ENCODE measurements at places on chromosomes 1 and 21.

- DNase-seq: no peak
Measured at GRCh38 chr1:110636149-110636935, 30.2 kb upstream of the KCNA2 start.

DNA sequence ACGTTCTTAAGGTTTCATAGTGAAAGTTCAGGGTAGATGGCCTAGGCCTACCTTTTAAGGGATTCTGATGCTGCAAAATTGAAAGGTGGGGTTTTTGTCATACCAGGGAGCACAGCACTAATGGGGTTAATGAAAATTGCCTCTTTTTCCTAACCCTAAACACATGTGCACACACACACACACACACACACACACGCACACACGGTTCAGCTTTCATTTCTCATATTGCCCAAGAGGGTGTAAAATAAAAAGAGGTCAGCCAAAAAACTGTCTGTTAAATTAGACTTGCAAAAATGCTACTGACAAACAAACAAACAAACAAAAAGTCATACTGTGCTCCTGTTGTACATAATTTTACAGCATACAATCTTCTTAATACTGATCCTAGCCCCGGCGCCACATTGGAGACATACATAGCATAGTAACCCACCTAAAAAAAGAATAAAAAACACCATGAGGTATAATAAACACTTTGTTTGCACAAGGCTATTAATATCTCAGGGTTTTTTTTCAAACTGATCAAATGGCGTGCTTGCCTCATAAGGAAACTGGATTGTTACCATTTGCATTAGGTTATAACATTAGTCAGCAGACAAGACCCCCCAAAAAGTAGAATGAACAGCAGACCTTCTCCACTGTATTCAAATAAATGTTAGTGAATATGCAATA is 69.1 kb downstream of the TGFB2 start:
- no peak for DNase-seq

DNA sequence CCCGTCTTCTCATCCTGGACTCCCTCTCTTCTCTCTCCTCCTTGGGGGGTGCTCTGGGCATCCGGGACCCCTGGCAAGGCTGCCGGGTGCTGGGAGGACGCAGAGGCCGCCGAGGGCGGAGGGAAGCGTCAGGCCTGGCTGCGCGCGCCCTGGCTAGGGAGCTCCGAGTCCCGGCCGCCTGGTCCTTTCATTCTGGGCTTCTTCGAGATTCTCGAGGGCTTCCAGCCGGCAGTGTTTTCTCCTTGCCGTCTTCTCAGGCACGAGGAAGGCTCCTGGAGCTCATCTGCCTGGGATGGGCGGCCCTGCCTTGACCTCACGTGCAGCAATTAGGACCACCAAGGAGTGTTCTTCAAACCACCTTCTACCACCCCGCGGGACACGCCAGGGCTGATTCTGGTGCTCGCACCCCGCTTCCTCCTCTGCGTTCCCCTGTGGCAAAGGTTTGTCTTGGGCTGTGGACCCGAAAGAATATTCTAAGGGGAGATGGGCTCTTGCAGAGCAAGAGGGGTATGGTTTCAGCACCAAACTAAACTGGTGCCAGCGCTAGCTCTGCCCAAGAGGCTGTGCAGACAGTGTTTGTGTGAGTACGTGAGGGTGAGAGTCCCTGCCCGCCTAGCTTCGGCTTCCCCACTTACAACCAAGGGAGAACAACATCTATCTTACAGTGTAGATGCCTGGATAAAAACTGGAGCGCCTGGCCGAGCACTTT is 36.5 kb downstream of the PIK3CD start:
- no peak for DNase-seq

DNA sequence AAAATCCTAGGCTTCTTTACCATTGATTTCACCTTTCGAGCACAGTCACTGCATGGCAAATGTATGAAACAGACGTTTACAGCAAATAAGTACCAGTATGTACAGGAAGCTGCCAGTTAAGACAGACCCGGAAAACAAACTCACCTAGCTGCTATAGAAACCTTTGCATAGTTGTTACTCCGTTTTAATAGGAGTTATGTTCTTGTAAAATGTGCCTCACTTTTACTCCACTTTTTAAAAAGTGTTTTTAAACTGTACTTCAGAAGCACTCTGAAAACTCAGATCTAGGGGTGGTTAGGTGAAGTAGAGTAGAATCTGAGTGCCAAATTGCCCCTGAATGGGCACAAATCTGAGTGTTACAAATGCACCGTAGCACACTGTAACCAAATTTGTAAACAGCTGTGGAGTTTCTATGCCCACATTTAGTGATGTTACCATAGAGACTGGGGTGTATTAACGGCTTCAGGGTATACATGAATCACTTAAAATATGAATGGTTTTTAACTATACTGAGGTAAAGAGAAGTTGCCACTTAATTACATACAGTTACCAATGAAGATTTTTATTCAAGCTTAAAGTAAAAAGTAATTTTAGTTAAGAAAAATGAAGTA is 30.7 kb downstream of the CNIH4 start:
- DNase-seq: no peak

DNA sequence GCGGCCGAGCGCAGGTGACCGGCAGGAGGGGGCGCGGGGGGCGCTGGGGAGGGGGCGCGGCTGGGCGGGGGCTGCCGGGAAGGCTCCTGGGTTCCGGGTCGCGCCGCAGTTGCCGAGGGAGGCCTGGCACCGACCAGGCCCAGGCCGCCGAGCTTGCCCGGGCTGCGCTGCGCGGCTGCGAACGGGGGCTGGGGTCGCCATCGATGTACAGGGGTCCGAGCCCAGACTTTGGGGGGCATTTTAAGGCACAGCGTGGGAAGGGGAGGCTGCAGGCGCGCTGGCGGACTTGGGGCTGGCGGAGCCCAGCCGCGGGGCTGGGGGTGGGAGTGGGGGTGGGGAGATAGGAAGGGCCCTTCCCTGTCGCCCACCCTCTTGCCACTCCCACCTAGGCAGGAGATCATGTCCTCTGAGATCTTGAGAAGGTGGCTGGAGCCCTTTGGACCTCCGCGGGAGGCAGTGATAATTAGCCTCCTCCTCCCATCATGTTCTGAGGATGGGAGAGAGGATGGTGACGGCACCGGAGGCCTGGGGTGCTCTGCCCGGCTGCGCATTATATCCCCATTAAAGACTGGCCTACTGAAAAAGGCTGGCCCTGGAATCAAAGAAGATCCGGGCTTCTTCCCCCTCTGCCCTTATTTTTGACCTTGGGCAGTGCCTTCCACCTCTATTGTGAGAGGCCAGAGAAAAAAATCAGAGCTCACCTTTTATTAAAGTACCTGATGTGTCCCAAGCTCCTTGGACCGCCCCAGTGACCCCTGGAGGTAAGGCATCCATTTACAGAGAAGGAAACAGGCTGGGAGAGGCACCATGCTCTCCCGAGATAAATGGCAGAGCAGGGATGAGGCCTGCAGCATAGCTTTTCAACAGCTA is 497 bp downstream of the FBXO44 start:
- DNase-seq: no peak

GRCh38 chr1:20207546-20207945 is 21.2 kb upstream of the PLA2G2C start:
- no peak for DNase-seq

- DNase-seq: no peak
Measured at GRCh38 chr1:34619256-34619655, 135.6 kb upstream of the GJB5 start.

- DNase-seq: no peak
Measured at GRCh38 chr21:31877463-31877957, 4.7 kb downstream of the HUNK start.

DNA sequence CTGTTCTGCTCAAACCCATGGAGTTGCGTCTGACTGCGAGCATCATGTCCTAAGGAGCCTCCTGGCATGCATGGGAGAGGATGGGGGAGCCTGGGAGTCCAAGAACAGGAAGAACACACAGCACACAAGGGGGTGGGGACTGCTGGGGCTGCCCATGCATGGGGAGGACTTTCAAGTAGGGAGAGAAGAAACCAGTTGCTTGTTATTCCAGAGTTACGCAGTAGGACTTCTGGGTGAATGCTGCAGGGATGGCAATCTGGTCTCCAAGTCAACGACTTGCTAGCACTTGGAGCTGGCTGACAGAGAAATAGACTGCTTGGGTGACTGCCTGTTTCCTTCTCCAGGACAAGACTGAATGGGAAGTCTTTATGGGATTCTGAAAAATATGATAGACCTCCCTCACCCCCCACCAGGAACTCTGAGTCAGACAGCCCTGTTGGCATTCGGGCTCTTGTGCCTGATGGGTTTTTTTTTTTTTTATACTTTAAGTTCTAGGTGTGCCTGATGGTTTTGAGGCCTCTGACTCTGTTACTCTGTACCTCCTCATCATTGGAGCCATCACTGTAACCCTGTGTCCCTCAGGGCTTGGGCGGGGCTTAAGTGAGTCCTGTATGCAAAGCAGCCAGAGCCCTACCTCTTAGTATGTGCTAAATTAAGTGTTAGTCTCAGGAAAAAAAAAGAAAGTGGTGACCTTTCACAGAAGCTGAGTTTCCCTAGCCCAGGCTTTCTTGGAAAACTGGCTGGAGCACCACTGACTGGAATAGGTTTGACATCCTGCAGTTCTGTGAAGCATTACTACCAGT is 30.3 kb downstream of the MAP3K21 start:
- no peak for DNase-seq

GRCh38 chr1:108878160-108878469 is 1.3 kb downstream of the GPSM2 start:
- DNase-seq: no peak

- DNase-seq: peak; percentile 1
Measured at GRCh38 chr1:30449003-30449402, 274.4 kb downstream of the MATN1 start.

- DNase-seq: no peak
Measured at GRCh38 chr1:214404154-214404553, 123.2 kb downstream of the SMYD2 start.

DNA sequence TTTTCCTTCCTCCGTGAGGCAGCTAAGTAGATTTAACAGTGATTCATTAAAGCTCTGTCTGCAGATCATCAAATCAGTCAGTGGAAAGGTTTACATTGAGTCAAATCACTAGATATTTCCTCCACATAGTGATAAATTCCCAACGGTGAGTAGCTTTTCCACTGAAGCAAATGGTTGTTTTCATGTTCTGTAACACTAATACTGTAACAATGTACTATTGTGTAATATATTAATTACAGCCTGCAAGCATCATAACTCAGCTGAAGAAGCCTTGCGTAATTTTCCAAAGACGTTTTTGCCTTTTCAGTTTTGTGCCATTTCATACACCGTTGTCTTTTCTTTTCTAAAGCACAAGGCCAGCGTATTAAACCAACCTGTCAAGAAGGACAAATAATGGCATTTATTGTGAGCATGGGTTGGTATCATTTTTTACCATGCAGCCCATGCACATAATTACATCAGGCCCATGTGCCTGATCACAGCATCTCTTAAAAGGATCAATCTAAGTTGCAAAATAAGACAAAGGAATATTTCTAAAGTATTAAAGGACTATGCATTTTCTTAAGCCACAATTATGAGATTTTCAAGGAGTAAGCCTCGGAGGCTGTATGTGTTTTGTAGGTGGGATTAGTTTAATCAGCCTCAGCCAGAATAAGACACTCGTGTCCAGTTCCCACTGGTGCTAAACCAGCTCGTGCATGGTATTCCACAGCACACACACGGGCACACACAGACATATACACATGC is 16.7 kb upstream of the PDE9A start:
- DNase-seq: no peak

- no peak for DNase-seq
Measured at GRCh38 chr1:160449494-160449893, 49.1 kb downstream of the VANGL2 start.

GRCh38 chr1:38991638-38992411 is 749 bp downstream of the AKIRIN1 start:
- no peak for DNase-seq

GRCh38 chr1:156675210-156676113 is 1.7 kb downstream of the NES start:
- DNase-seq: no peak

- peak; percentile 49 for DNase-seq
Measured at GRCh38 chr1:26833432-26834405, 7.2 kb downstream of the ZDHHC18 start.

GRCh38 chr1:56758135-56758534 is 61.1 kb downstream of the FYB2 start:
- no peak for DNase-seq

- DNase-seq: no peak
Measured at GRCh38 chr21:43593078-43593477, 66.2 kb downstream of the HSF2BP start.

GRCh38 chr1:23196627-23197328 is 20.5 kb downstream of the HTR1D start:
- DNase-seq: no peak

DNA sequence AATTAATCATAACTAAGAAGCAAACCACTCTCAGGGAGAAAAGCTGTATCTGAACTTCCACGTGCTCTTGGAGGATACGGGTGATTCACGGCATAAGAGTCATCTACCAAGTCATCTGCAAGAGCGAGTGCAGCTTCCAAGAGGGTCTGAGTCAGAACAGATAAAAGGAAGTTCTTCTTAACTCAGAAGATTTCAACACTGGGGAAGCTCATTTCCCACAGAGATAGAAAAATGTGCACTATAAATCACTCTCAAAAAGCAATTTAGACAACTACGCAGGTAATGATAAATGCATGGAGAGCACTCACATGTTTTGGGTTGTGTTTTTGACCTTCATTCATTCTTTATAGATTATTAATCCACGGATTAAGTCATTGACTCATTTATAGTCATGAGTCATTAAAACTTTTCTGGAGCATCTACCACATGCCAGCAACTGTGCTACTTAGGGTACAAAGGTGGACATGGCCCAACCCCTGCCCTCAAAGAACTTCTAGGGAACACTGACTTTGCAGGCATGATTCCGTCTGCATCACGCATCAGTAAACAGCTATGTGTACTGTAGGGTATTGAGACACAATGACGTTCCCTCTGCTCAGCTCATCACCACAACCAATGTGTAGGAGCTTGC is 20.8 kb downstream of the KCNJ15 start:
- DNase-seq: peak; percentile 97

- no peak for DNase-seq
Measured at GRCh38 chr1:97677702-97678101, 243.1 kb downstream of the DPYD start.

DNA sequence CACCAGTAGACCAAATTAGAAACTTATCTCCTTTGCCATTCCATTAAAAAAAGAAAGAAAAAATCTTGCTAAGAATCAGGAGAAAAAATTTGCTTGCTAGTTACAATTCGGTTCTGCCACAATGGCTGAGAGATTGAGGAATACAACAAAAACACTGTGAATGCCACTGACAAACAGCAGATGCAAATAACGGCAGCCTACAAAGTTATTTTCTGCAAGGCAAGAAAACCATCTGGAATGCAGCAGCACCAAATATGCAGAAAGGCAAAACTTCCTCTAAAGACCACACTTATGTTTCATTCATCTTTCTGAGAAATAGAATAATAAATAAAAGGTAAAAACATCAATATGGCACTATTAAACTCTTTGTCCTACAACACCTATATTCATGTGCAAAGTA is 75.7 kb downstream of the ENAH start:
- DNase-seq: no peak

Data from inflammatory macrophage treated with lipopolysaccharide for 1 hour (primary cell).